ENCODE measurements at places on chromosomes 7 and 10.

DNA sequence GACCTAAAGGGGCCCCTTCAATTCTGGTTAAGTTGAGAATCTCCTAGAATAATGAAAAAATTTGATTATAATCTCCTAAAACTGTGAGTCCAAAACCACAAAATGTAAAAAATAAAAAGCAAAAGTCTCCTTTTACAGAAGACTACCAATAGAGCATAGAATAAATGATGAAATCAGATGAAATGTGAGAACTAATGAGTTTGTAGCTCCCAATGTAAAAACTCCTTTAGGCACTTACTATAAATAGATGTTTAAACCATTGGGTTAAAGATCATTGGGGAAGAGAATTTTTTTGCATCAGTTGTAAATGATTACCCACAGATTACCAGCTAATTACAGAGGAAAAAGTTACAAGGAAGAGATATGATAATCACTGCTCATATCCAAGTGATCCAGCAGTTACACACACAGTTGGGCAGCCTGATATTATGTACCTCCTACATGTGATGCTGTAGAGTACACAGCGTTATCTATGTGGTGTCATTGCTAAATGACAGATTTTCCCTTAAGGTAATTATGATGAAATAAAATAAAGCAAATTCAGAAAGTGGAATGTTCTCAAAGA is 282.7 kb upstream of the SEMA3D start:
- DNase-seq, result no peak

DNA sequence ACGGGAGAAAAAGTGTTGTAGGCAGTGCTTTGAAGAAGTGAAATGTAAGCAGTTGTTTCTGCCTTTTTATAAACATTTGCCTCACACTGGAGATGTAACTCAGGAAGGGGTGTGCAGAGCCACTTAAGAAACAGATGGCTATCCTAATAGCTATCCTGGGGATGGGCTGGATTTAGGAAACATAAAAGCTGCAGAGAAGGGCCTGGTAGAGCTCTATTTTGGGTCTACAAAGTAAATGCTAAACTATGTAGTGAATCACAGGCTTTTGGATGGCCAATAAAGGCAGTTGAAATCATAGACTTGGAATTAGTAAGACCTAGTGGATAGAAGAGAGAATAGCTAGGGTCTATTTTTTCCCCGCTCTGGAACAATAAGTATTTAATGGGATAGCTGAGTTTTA is 79.9 kb upstream of the AGR3 start:
- DNase-seq, result no peak

- DNase-seq, result peak; percentile 93
These were observed 140.4 kb downstream of the NRBF2 start for GRCh38 chr10:63273577-63273976.

GRCh38 chr7:132966754-132967469 is 115.0 kb downstream of the CHCHD3 start:
- no peak for DNase-seq

DNA sequence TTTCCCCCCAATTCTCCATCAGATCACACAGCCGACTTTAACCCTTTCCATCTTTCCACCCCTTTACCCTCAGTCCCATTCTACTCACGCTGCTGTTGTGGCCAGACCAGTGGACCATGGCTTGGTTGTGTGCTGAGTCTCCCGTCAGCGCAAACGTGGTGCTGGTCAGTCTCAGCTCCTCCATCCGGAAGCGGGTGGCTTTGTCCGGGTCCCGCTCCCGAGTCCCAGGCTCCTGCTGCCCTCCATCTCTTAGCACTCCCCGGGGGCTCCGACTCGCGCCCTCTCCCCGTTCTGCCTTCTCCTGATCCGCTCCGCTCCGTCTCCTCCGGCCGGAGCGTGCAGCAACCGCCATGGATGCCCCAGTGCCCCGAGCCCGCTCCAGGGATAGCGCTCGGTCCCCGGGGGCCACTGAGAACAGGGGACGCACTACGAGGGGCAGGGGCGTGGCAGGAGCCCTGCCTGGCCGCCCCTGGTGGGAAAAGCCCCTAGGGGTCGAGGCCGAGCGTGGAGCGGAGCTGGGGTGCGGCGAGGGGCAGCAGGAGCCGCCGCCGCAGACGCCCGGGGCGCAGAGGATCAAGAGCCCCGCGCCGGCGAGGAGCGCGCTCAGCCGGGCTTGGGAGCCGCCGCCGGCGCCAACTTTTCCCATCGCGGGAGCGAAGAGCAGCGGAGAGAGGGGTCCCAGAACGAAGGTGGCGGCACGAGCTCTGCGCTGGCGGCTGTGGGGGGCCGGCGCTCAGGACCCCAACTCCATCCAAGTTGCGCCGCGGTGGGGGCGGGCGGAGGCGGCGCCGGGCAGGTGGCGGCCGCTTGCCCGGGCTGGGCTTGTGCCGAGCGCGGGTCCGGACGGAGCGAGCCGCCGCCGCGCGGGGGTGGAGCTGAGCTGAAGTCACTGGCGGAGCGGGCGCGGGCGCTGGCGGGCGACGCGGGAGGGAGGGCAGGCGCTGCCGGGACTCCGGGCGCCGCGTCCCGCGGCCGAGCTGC is at the start of gene SORCS1:
TSS of gene SORCS1 (minus strand) at position 826 of the 981 bp plus-strand sequence.
- no peak for DNase-seq

- no peak for DNase-seq
These were observed 10.6 kb upstream of the GPR141 start for GRCh38 chr7:37672926-37673325.

DNA sequence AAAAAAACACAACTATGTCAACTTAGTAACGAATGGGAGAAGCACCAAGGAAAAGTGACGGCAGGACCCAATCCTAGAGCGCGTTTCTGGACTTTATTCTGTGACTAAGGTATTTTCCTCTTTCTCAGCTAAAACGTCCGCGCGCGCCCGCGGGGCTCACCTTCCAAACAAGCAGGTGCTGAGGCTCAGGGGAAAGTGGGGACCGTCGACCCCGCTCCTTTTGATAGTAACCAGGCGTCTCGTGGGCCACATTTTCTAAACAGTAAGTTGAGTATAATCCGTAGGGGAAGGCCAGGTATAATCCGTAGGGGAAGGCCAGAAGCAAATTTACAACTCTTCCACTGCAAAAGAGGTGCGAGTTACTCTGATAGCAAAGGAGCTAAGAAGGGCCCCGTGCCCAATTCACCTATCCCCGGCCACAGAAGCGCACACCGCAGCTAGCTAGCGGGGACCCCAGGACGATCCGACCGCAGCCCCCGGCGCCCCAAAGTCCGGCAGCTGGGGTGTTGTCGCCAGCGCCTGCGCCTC is 743 bp downstream of the MKI67 start:
- DNase-seq, result no peak

DNA sequence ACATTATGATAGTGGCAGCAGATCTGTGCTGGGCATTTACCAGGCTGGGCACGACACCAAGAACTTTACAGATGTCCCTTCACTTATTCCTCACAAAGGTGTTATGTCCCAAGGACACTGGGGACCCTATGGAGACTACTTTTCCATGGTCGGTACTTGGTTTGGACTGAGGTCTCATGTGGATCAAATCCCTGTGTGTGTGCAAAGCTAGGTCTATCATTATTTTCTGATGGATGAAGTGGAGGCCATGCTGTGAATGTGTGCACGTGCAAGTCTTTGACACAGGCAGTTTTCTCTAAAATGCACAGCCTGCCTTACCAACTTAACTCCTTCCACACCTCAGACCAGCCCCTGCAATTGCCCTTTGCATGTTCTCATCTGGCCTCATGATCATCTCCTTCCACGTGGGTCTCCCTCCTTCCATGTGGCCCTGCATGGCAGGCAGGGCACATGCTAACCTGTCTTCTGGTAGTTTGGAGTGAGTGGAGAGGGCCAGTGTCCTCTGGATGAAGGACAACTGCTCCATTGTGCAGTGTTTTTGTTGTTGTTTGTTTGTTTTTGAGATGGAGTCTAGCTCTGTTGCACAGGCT is 16.0 kb upstream of the ZNF273 start:
- no peak for DNase-seq

- DNase-seq, result no peak
These were observed 20.3 kb upstream of the PAX2 start for GRCh38 chr10:100725071-100725471.

- peak; percentile 29 for DNase-seq
These were observed 72.3 kb downstream of the AMZ1 start for GRCh38 chr7:2760098-2760889.

DNA sequence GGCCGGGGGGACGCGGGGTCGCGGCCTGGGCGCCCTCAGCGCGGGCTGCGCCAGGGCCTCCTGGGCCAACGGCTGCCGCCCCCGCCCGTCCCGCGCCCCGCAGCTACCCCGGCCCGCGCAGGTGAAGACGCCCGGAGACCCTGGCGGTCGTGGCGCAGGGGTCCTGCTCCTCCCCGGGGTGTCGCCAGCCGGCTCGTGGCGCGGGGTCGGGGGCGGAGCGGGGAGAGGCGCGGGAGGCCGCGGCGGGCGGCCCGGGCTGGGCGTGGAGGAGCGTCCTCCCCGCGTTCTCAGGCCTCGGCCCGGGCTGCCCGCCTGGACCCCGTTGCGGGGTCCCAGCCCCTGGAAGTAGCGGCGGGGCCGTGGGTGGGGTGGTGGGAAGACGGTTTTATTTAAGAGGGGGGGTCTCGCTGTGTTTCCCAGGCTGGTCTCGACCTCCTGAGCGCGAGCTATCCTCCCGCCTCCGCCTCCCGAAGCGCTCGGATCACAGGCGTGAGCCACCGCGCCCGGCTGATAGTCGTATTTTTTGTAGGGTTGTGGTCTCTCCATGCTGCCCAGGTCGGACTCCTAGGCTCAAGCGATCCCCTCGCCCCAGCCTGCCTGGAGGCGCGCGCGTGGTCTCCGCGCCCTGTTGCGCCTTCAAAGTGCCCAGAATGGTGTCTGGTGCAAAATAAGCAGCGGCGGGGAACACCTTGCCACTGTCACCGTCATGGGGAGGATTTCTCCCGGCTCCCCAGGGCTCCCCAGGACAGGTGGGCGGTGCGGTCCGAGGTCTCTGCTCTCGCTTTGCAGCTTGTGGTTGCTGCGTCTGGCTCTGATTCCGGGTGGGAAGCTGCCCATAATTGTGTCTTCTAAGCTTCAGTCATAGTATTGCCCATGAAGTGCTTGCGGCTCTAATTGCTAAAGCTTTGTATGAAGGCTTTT is 15.3 kb upstream of the SUN1 start:
- peak; percentile 1 for DNase-seq

DNA sequence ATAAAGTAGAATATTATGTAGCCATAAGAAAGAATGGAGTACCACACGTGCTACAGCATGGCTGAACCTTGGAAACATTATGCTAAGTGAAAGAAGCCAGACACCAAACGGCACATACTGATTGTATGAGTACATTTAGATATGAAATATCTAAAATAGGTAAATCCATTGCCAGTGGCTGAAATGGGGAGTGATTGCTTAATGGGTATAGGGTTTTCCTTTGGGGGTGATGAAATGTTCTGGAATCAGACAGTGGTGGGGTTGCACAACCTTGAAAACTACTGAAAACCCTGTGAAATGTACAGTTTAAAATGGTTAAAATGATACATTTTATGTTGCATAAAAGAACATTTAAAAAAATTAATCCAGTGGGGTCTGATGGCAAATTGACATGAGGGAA is 667.9 kb downstream of the AUTS2 start:
- DNase-seq, result no peak

DNA sequence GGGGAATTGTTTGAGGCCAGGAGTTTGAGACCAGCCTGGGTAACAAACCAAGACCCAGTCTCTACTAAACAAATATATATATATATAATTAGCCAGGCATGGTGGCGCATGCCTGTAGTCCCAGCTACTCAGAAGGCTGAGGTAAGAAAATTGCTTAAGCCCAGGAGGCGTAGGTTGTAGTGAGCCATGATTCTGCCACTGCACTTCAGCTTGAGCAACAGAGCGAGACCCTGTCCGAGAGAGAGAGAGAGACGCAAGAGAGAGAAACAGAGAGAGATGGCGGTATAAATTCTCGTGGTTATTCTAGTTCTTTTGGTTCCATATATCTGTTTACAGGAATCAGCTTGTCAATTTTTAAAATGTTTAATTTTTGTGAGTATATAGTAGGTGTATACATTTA is 94.0 kb downstream of the TBXAS1 start:
- no peak for DNase-seq

GRCh38 chr10:50992972-50993766 is 81.1 kb upstream of the PRKG1 start:
- no peak for DNase-seq

DNA sequence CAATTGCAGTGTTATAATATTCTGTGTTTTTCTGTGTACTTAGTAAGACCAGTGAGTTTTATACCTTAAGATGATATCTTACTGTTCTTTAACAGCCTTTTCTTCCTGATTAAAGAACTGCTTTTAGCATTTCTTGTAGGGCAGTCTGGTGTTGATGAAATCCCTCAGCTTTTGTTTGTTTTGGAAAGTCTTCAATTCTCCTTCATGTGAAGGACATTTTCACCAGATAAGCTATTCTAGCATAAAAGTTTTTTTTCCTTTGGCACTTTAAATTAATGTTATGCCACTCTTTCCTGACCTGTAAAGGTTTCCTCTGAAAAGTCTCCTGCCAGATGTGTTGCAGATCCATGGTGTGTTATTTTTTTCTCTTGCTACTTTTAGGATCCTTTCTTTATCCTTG is 1059.8 kb downstream of the LRMDA start:
- DNase-seq, result no peak

DNA sequence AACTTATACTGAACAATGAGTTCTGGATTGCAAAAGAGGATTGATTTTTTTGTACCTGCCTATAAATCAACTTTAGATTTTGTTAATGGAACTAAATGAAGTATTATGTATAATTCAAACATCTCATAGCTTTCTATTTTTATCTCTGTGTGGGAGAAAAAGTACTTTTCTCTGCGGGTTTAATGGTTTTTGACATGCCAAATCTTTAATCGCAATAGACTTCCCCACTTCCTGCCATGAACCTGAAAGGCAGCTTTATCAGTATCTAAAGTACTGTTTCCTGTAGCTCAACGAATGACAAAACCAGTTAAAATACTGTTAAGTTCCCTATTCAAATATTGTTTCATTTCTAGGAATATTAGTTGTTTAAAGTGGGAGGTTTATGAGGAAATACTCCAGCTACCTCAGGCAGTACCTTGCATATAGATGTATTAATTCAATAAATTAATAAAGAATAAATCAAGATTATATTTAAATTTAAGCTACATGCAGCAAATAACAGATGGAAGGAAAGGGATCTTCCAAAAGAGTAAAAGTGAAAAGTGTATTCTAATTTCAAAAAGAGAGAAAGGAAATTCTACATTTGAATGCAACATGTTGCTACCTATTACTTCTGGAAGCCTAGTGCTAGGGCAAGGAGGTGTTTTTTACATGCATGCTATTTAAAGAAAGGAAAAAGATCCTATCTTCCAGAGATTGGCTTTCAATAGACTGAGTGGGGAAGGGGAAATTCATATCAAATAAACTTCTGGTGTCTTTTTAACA is 75.9 kb downstream of the SVOPL start:
- peak; percentile 91 for DNase-seq

DNA sequence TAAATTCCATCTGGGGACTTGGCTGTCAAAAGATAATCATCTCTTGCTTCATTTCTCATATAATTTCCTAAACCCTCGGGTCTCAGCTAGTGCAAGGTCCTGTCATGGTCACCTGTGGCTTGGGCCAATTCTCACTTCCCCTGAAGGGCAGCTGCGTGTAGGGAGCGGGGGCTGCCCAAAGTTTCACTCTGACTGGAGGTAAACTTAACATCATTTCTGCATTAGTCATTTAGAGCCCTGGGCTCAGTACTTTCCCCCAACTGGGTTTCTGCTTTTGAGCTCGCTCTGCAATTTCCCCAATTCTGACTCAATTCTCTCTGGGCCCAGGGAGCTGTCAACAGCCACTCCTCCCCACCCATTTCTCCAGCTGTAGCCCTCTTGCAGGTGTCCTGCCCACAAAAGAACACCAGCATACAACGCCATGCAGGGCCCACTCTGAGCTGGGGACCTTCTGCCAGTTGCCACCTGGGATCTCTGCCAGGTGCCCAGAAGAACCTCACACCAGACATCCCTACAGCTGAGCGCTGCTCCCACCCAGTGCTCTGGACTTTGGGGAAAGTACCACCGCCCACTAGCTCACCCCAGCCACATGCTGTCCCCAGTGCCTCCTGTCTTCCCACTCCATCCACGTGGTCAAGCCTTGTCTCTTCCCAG is 37.9 kb downstream of the VOPP1 start:
- DNase-seq, result peak; percentile 43

Data from Kasumi-1 (cell line).